Stimulated activated CD8-positive, alpha-beta memory T cell treated with anti-CD3 and anti-CD28 coated beads, Interleukin-4, amount 100 ng/mL, for 4 hours (primary cell): ENCODE measurements at places on chromosomes 16 and 17.
A peak's percentile ranks its signal among the peaks of the same experiment; 100 is the strongest.

GRCh38 chr16:84438971-84439696, 65.3 kb downstream of the MEAK7 start:
- no peak for DNase-seq

DNA sequence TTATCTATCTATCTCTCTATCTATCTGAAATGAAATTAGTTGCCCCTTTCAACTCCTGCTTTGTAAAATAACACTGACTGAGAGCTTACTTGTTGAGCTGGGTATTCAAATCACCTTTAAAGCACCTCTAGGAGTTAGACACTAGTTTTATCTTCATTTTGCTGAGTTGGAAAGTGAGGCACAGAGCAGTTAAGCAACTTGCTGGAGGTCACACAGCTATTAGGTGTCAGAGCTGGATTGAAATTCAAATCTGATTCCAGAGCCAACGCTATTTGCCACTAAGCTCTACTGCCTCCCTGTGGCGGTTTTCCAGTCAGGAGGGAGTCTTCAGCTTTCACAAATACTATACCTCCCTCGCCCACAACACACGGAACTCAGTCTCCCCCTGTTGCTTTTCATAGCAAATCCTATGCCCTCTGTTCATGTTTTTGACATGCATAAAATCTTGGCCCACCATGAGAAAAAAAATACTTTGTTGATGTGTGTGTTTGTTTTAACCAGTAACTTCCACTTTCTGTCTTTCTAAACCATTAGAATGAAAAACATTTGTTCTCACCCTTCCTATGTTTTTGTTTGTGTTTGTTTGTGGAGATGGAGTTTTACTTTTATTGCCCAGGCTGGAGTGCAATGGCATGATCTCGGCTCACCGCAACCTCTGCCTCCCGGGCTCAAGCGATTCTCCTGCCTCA, 74.8 kb upstream of the SMURF2 start:
- peak; percentile 20 for DNase-seq

- DNase-seq, result no peak
Measured at GRCh38 chr17:53626286-53626685, 196.4 kb upstream of the KIF2B start.

DNA sequence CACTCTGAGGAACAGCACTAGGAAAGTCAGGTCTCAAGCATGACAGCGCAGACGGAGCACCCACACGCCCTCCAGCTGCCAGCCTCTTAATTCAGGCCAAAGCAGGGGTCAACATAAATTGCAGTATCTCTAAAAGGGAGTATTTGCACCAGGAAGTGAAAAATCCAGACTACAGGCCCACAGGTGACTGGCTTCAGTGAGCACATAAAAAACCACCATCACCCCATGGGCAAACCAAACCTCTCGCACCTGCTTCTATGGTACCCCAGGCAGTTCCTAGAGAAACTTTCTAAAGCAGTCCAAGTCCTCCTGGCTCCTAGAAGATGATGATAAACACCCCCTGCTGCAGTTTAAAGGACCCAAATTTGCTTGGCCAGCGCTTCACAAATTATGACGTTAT, 129.8 kb downstream of the ZNF423 start:
- DNase-seq, result no peak

DNA sequence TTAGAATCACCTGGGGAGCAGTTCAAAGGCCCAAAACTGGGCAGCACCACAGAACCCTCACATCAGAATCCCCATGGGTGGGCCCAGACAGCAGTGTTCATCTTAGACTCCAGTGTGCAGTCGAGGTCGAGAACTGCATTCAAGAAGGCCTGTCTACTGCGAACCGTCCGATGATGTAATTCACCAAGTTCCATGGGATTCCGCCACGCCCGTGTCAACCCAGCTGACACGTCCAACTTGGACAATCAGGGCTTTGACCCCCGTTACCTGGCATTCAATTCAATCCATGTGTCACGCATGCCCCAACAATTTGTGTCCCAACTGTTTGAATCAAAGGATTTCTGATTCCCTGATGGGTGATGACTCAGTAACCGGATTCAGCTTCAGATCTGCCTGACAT, 9.2 kb downstream of the HSBP1 start:
- no peak for DNase-seq

GRCh38 chr16:1832838-1833454, 5.9 kb downstream of the FAHD1 start:
- no peak for DNase-seq

- DNase-seq, result no peak
Measured at GRCh38 chr16:66964049-66964448, 3.0 kb downstream of the CES3 start.

DNA sequence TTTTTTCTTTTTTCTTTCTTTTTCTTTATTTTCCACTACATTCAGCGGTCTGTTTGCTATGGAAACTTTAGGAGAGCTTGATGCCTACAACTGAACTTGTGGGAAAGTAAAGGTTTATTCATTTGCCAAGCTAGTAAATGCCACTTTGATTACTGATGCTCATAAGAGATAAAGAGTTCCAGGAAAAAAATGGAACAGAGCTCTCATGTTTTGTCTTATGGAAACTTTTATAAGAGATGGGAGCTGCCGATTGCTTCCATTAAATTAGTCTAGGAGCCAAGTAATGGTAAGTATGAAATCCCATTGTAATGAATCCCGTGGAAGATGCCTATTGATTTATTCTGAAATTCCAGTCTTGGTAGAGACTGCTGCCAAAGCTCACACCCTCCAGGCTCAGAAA, 7.1 kb downstream of the ANKFN1 start:
- no peak for DNase-seq
